A172 (cell line): ENCODE measurements at places on chromosomes 1 and 21.

GRCh38 chr21:31338908-31339368, 5.1 kb downstream of the TIAM1 start:
- no peak for DNase-seq

DNA sequence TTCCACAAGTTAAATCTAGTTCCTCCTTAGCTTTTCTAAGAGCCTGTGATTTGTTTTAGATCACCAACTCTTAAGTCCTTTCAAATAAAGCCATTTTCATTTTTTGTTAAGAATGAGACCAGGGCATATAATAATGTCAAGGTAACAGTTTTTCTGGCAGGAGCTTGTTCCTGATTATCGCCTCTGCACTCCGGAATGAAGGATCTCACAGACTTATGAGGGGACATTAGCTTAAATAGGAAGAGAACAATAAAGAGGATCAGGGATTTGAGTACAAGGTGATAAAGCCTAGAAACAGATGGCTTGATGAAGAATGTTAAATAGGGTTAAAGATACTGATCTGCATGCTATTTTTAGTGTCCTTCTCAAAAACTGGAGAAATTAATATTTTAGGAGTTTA, 13.6 kb upstream of the OTUD7B start:
- DNase-seq, result no peak

- DNase-seq, result no peak
Observed at GRCh38 chr1:213136190-213136917, 85.3 kb downstream of the RPS6KC1 start.

DNA sequence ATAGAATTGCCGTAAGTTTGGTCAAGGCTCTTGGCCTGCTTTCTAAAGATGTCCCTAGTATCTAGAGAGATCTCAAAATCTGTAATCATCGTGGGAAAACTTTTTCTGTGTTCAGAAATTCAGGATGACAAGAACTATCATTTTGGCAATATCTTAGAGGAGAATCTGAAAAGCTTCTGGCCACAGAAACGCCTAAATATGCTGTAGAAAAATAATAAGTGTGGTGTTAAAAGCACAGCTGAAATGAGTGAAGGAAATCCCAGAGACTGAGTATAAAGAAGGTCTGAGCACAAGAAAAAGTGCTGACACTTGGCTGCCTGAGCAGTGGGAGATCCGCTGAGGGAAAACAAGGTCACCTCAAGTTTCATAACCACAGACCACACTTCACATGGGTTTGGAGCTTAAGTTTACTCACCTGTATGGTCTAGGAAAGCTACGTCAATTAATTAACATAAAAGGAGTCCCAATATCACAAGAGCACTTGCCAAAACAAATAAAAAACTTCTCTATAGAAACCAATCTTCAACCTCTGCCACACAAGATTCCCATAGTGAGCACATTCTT, 235.2 kb upstream of the IRF2BP2 start:
- DNase-seq, result no peak

- DNase-seq, result peak; percentile 6
Observed at GRCh38 chr1:191368891-191369654, 789.2 kb upstream of the RGS18 start.

DNA sequence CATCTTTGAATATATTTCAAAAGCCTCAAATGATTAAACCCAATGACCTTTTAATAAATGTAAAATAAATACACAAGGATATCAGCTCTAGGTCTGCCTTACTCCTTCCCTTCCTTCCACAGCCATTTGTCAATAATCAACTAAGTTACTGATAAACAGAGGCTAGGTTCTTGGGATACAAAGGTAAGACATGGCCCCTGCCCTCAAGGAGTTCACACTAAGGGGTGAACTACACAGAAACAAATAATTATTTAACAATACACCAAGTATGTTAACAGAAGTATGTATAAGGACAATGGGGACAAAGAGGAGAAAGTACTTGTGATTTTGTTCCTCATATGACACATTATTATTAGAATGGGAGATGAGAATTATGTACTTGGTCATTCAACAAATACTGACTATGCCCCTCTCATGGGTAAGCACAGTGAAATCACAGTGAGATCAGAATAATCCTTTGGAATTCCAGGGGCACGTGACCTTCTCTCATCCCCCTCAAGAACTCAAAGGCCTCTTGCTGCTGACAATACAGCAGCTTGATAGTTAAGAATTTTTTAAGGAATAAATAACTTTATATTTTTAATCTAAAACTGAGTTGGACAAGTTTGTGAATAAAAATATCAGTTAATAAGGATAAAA, 40.2 kb downstream of the ATP1B1 start:
- no peak for DNase-seq

GRCh38 chr1:108845991-108846390, 10.9 kb downstream of the AKNAD1 start:
- no peak for DNase-seq

DNA sequence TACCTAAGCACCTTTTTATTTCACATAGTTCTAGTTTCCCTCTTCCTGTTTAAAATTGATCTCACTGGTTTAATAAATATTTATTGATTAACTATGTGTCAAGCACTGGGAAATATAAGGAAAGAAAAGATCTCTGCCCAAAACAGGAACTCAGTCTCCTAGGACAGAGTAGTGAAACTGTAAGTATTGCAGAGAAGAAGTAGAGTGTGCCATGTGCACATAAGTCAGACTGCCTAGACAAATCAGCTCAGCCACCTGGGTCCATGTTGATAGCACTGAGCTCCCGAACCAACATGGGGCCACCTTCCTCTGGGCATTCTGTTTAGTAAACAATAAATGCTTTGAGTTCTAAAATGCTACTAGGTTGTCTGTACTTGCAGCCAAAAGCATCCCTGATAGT, 9.8 kb upstream of the SSX2IP start:
- no peak for DNase-seq

DNA sequence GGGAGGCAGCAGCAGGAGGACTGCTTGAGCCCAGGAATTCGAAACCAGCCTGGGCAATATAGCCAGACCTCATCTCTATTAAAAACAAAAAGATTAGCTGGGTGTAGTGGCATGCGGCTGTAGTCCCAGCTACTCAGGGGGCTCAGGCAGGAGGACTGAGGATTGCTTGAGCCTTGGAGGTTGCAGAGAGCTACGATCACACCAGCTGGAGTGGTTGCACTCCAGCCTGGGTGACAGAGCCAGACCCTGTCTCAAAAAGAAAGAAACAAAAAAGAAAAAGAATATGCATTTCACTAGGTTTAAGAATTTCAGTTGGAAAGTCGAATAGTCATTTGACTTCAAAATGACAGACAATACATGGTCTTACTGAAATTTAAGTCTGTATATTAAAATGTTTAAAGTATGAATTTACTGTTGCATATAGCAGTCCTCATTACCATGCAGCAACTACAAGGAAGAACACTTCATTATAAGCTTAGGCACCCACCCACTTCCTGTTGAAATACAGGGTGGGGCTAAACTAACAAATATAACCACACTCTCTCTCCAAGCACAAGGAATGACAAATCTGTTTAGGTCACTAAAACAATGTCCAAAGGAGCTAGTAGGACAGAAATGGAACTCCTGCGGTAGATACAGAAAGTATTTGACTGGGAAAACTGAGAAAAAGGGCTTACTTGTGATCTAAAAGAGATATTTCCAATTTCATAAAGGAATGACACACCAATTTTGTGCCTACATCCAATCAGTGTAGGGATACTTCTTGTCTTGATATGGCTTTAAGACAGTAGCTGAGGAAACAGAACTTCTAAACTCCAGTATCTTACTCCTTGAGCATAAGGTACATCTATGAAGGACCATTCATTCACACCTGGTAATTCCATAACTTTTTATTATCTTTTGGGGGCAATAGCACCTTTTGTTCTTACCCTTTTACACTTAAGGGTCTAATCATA, 44.1 kb downstream of the GPR3 start:
- peak; percentile 66 for DNase-seq

DNA sequence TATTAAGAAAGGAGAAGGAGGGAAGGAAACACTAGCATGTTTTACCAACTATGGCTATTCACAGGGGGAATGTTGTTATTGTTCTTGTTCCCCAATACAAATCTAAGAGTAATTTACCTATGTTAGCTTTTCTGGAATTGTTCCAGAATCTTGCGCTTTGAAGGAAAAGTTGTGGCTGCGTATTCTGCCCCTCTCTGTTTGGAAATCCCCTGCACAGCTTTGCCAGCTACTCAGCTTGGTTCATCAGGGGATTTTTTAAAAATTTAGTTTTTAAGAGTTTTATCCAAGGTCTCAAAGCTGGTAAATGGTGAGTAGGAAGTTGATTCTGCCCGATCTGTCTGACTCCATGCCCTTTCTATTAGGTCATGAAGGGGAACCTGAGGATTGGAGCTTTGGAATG, 9.5 kb upstream of the IRF6 start:
- no peak for DNase-seq

DNA sequence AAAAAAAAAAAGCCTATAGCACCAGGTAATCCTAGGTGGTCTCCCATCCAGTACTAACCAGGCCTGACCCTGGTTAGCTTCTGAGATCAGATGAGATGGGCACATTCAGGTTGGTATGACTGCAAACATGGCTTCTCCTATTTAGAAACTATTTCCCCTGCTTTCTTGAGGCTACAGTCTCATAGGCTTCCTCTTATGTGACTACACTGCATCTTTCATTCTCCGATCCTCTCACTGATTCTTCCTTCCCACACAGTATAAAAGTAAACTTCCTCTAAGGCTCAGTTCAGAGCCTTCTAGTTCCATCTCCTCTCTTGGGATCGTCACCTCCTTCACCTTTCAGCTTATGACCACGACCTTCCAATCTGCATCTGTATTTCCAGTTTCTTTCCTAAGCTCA, 30.4 kb upstream of the RNF2 start:
- no peak for DNase-seq

DNA sequence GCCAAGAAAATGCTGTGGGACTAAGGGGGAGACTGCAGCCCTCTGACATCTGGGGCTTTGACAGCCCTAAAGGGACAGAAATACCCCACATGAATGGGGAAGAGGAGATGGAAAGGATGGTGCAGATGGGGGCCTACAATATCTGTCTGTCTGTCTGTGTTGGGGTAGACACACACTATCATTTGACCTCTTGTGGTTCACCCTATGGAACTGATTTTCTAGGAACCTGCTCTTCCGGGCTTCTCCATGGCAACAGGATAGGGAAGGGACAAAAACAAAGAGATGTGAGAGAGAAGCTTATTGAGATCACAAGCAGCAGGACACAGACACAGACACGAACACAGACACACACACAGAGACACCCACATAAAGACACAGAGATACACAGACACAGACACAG, 17.1 kb downstream of the KIF21B start:
- DNase-seq, result no peak

- peak; percentile 39 for DNase-seq
Observed at GRCh38 chr1:26471498-26472319, 531 bp upstream of the HMGN2 start.

DNA sequence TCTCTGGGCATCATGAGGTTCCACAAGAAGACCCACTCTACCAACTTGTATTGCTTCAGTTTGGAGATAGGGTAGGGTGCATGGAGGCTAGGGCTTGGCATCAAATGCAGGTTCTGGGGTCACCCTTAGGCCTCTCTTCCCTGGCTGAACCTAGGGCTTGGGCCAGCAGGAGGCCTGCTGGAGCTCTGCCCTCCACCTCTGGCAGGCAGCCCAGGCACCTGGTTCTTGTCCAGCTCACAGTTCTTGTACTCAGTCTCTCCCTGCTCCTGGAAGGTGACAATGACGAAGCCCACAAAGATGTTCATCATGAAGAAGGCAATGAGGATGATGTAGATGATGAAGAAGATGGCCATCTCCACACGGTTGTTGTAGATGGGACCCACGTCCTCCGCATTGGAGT, 37.5 kb upstream of the KIF21B start:
- DNase-seq, result no peak

DNA sequence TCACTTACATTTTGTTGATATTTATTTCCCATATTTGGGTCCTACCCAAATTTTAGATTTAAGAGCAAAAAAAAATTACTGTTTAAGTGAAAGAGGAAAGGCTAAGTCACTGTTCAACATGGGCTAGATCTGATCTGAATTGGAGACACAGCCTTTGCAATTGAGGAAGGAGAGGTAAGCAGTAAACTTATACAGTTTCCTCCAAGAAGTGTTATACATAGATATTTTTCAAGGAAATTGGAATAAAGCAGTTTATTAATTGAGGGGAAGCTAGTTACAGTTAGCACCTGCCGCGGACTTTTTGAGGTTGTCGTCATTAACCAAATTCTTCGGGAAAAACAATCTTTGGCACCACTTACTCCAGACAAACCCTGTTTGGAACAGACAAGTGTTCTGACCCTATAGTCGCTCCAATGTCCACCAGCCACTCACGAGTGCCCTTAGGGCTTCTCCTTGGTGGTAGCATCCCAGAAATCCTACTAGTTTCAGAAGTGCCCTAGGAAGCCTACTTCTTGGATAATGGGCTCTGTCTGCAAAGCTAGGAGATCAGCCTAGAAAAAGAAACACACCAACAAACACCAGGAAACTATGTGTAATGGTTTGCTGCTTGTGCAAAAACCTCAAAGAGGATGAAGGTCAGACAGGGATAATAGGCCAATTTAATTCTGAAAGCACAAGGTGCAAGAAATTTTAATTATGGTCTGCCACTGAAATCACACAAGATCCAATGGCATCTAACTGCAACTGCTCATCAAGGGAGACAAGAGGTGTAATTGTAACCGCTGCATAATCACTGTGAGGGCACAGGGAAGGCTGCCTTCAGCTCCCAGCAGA, 2.5 kb downstream of the WLS start:
- DNase-seq, result no peak

GRCh38 chr1:17177651-17178050, 27.3 kb upstream of the PADI1 start:
- DNase-seq, result no peak

DNA sequence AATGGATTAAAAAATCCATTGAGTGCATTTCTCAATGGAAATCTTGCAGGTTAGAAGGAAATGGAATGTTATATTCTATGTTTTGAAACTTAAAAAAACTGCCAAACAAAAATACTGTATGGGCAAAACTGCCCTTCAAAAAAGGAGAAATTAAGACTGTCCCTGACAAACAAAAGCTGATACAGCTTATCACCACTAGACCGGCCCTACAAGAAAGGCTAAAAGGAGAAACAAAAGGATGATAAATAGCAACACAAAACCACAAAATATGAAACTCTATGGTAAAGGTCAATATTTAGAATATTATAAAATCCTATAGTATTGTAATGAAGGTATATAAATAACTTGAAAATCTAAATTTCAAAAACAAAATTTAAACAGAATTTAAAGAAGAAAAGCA, 60.0 kb downstream of the SLC25A24 start:
- DNase-seq, result no peak

DNA sequence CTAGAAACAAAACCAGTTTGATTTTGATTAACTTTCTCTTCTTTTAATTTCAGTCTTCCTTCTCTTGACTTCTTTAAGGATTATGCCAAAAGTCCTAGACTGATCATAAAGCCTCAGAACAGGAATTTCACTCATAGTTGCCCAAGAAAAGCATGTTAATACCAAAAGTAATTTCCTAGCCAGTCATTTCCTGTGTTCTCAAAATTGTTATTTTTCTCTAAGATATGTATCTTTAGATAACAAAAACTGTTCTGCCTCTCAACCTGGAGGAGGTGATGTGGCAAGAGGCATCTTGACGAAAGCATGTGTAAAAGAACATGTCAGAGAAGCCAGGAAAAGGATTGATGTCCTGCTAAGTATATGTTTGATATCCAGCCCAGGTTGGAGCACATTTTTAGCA, 78.0 kb upstream of the IPO9 start:
- DNase-seq, result peak; percentile 61
